ENCODE measurements at places on chromosomes 2 and 18. TPM values are rescaled to one million over a fixed set of nuclear protein-coding genes. Genes with fewer than 3 reads are reported as not detected.
A peak's percentile ranks its signal among the peaks of the same experiment; 100 is the strongest.

- H3K4me3 ChIP-seq: no peak overlapping the region
- H3K4me1 ChIP-seq: no peaks in the 10 kb centered on the region
- peaks cover 22% of the 10 kb centered on the region for H3K27me3 ChIP-seq
- H3K36me3 ChIP-seq: no peaks in the 10 kb centered on the region
- no peak for DNase-seq
Measured at GRCh38 chr18:74420481-74420880, 36.6 kb downstream of the DIPK1C start.

DNA sequence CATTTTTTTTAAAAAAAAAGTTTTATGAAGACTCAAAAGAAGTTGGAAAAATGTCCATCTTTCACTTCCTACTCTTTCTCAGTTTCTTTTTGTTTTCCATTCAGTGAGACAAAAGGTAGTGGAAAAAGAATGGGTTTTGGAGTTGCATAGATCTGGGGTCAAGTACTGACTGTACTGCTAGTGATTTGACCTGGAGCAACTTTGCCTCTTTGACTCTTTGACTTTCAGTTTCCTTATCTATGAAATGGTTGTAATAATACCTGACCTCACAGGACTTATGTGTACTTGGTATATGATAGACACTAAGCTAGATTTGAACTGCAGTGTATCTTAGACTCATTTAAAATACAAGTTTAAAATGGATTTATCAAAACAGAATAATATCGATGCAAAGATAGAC is 3.5 kb upstream of the KCNE4 start:
- no peaks in the 10 kb centered on the region for H3K4me1 ChIP-seq
- H3K4me3 ChIP-seq: no peak overlapping the region
- no peak for DNase-seq

GRCh38 chr2:224063298-224063648 is 24.2 kb upstream of the SERPINE2 start:
- no peaks in the 10 kb centered on the region for H3K36me3 ChIP-seq
- H3K4me1 ChIP-seq: no peaks in the 10 kb centered on the region
- H3K27me3 ChIP-seq: peaks cover 9% of the 10 kb centered on the region

DNA sequence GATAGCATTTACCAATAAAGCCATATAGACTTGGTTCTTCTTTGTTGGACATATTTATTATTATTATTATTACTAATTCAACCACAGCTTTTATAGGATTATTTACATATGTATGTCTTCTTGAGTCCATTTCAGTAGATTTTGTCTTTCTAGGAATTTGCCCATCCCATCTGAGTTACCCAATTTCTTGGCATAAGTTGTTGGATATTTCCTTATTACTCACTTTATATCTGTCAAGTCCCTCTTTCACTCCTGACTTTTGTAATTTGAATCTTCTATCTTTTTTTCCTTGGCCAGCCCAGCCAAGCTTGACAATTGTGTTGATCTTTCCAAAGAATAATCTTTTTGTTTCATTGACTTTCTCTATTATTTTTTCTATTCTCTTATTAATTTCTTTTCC is 543.7 kb downstream of the SUCLG1 start:
- no peaks in the 10 kb centered on the region for H3K4me1 ChIP-seq
- no peaks in the 10 kb centered on the region for H3K27me3 ChIP-seq
- H3K4me3 ChIP-seq: no peak overlapping the region
- H3K27ac ChIP-seq: no peak overlapping the region
- no peaks in the 10 kb centered on the region for H3K36me3 ChIP-seq

DNA sequence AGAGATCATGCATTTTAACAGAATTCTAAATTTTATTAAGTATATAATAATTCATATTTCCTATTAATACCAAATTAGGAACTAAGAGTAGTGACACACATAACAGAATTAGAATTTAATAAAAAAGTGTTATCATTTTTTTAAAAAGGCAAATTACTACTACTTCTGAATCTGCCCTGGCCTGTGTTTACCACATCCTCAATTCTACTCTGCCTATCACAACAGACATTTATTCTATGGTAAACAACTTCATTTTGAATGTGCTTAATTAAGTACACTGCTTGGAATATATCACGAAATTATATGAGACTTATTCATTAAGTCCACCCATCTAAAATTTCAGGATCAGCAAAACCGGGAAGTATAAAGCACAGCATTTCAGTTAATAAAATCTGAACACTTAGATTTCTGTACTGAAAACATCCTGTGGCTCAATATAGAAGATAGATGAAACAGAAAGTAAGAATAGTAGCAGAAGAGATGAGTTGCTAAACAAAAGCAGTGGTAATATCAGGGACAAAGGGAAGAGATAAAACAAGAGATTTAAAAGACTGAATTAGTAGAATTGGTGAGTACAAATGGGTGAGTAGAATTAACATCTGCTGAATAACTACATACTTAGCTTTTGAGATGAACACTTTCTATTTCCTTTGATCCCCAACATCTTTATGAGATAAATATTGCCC is 3.7 kb downstream of the SMC6 start:
- DNase-seq: no peak
- peaks cover 32% of the 10 kb centered on the region for H3K4me1 ChIP-seq
- peaks cover 7% of the 10 kb centered on the region for H3K36me3 ChIP-seq
- no peaks in the 10 kb centered on the region for H3K27me3 ChIP-seq

- no peak overlapping the region for H3K4me3 ChIP-seq
- H3K27ac ChIP-seq: peak overlapping the region; percentile 56
- no peak for DNase-seq
- H3K4me1 ChIP-seq: peaks cover 60% of the 10 kb centered on the region
- peaks cover 8% of the 10 kb centered on the region for H3K27me3 ChIP-seq
Measured at GRCh38 chr2:127413782-127414637, 4.2 kb upstream of the PROC start.

GRCh38 chr18:24584813-24585212 is 124.4 kb downstream of the HRH4 start:
- no peak overlapping the region for H3K27ac ChIP-seq
- H3K27me3 ChIP-seq: no peaks in the 10 kb centered on the region
- no peak overlapping the region for H3K4me3 ChIP-seq
- no peaks in the 10 kb centered on the region for H3K4me1 ChIP-seq

DNA sequence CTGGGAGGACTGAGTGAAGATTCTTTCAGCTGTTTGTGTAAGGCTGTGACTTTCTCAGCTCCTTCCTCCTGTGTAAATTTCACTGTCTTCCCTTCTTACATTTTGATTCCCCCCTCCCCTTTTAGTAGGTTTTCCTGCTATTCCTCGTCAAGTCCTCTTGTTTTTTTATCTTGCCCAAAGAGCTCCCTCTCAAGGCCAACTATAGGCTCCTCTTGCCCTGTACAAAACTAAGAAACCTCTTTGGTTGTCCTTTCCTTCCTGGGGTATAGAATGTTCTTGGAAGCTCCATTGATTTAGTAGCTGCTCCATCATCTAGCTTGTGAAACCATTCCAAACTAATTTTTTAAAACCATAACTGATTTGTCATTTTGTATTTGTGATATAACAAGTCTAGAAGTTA is 7.3 kb downstream of the CCDC121 start:
- H3K4me1 ChIP-seq: no peaks in the 10 kb centered on the region
- H3K4me3 ChIP-seq: no peak overlapping the region
- no peak for DNase-seq

- peaks cover 4% of the 10 kb centered on the region for H3K27me3 ChIP-seq
- DNase-seq: no peak
- no peak overlapping the region for H3K4me3 ChIP-seq
- no peaks in the 10 kb centered on the region for H3K36me3 ChIP-seq
- no peak overlapping the region for H3K27ac ChIP-seq
- no peaks in the 10 kb centered on the region for H3K4me1 ChIP-seq
Measured at GRCh38 chr2:33033606-33034081, 86.9 kb downstream of the LTBP1 start.

GRCh38 chr2:178331474-178332432 is 119.2 kb downstream of the PRKRA start:
- H3K27ac ChIP-seq: no peak overlapping the region
- H3K4me3 ChIP-seq: no peak overlapping the region
- no peaks in the 10 kb centered on the region for H3K4me1 ChIP-seq
- no peaks in the 10 kb centered on the region for H3K36me3 ChIP-seq
- DNase-seq: no peak

The DAW1 gene
- total RNA-seq: not detected

The GTF2A1L gene
- 0.39 TPM for total RNA-seq

Data from activated T-helper 1 cell treated with anti-CD3 and anti-CD28 coated beads, Interleukin-12 subunit alpha, Interleukin-12 subunit beta, Interleukin-2, Interleukin-4 antibody, amounts not matched to agents 30 ng/mL and 10 ng/mL and 1 ng/mL, durations not matched to agents 14 hours and 24 hours and 36 hours (primary cell).